ENCODE measurements at places on chromosomes 1 and 21.

- DNase-seq, result no peak
These were observed 73.2 kb upstream of the DNAJC6 start for GRCh38 chr1:65235867-65236805.

DNA sequence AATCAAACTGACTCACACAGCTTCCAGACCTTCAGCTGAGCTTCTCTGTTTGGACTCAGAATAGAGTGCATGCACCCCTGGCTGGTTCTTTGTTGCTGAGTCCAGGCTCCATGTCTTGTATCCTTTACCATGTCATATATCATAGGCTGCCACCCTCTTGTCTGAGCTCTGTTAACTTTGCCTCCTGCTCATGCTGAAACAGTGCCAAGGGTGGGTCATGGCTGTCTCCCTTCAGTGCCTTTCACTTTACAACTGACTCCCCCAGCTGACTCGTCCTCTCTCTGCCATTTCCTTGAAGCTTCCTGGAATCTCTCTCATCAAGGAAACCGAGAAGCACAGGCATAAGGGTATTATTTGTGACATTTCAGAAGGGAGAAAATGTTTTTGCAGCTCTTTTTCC is 885.3 kb downstream of the TTLL7 start:
- DNase-seq, result no peak

- no peak for DNase-seq
These were observed 29.1 kb upstream of the KIAA0040 start for GRCh38 chr1:175221557-175222175.

DNA sequence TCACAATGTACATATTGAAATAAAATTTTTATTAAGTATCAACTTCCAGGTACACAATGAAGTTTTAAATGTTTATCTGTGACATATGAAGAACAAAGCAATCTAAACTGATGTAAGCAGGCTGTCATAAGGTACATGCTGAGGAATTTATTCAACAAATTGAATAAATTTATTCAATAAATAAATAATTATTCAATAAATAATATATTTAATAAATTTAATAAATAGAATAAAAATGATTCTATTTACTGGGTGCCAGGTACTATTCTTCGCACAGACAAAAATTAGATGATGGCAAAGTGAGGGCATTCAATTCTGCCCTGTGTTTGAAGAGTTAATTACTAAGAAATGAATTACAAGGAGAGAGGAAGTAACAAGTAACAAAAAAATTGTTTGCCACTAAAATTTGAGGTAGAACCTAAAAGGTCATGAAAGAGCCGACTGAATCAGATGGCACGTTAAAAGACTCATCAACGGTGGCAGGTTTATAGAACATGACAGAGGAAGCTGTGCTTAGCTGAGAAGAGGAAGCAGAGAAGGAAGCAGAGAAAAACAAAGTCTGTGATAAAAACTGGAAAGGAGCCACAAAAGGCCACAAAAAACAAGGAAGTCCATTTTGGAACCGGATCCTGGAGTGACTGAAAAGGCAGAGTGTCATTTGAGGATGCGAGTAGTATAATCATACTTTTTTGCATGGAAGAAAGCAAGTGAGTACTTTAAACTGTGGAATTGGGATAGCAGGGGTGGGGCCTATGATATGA is 2.2 kb upstream of the USP24 start:
- DNase-seq, result no peak

DNA sequence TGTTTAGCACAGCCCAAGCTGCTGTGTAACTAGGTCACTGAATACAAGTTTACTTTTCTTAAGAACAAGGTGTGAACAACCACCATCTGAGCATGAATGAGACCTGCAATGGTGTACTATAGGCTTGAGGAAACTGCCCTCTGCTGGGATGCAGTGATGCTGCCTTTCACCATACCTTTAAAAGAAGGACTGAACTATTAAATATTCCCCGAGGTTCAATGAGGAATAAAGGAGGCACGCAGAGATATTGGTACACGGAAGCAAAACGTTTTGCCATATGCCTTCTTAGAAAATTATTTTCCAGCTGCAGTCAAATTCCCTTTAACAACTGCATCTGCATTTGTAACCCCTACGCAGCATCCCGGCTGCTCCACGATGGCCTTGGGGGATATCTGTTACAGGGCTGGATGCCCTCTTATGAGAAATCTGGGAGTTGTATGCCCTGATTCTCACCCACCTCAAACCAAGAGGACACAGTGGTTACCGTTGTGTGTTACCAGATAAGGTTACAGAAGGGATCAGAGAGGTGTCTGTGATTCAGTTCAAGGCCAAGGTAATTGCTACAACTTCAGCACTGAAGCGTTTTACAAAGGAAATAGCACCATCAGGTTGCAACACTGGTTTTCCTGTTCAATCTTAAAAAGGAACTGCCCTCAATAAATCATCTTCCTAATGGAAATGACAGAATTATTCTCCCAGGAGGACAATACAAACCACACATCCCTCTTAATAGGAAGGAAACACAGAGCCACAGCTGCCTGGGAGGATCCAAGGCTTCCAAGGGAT is 470.5 kb downstream of the LTN1 start:
- no peak for DNase-seq

DNA sequence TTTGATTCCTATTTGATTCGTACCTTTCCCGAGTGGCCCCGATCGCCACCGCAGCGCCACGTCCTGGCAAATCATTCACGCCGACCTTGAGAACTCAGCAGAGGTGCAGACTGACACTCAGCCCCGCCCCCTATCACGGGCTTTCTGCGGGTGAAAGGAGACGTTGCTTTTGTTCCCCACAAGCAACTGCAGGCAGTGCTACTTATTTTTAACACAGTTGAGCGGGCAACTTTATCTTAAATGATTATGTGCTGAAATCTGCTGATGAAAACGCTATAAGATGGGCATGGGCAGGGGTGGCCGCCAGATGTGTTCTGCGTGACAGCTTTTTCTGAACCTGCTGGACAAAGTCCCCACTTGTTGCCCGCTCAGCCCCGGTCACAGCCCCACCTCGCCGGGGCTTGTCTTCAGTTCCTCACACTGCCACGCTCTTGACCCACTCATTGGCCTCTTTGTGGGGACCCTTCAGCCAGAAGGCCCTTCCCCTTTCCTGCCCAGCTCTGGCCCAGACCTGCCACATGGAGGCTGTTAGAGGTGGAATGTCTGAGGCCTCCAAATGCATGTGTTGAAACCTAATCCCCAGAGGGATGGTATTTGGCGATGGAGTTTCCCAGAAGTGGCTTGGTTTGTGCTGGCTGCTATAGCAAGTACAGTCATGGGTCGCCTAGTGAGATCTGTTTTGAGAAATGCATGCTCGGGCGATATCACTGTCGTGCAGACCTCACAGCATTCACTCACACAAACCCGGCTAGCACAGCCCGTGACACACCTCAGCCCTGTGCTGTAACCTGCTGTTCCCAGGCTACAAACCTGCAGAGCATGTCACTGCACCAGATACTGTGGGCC is 15.7 kb upstream of the PDXK start:
- DNase-seq, result no peak

Measured in GOT3 (cell line).